GM23248 (cell line): ENCODE measurements at places on chromosomes 5 and 9.

DNA sequence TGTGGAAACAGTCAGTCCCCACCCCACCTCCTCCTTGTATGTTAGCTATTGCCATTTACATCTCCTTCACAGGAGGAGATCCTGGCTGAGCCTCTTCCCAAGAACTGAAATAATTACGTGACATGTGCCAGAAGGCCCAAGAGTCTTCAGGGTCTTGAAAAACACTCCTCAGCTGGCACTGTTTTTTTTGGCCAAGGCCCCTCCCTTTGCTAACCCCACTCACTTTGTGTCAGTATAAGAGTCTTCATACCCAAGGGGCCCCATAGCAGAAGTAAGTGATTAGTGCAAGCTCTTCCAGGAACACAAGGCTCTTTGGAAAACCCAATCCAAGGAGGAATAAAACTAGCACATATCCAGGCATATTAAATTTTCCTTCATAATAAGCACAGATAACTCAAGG, 5.7 kb upstream of the LARP1 start:
- no peak for DNase-seq

DNA sequence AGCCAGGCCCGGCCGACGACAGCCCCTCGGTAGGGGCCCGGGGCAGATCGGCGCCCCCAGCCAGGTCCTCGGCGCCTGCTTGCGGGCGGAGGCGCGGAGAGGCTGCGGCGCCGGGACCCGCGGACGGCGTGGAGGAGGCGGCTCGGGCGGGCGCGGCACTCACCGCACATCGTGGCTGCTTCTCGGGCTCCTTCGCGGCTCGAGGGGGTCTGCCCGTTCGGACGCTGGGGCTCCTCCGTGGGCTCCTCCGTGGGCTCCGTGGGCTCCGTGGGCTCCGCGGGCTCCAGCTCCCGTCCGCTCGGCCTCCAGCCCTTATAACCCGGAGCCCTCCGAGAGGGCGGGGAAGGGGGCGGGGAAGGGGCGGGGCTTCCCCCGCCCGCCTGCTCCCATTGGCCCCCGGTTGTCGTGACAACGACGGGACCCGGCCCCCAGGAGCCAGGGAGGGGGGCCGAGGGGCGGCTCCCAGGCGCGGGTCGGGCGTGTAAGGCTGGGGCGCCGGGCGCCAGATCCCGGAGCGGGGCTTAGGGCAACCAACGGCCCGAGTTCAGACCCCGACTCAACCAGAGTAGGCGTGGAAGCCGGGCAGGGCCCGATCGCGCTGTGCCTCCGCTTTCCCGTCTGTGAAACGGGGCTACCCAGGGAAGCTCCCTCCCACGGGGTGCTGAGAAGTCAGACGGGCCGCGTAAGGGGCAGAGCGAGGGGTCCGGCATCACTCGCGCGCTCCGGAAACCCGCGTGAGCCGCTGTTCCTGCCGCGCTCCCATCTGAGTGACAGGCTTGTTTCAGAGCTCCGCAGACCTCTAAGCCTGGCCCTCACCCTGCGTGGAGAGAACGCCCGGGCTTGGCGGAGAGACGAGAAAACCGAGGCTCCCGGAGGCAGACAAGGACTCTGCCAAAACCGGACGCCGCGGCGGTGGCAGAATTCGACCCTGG, at the start of gene GFPT2:
TSS of gene GFPT2 (minus strand) at position 289 of the 932 bp plus-strand sequence. CDS start at position 170, 119 bp downstream.
- DNase-seq: peak; percentile 89

- DNase-seq: peak; percentile 18
Measured at GRCh38 chr5:155729684-155730059, 597.3 kb upstream of the SGCD start.

DNA sequence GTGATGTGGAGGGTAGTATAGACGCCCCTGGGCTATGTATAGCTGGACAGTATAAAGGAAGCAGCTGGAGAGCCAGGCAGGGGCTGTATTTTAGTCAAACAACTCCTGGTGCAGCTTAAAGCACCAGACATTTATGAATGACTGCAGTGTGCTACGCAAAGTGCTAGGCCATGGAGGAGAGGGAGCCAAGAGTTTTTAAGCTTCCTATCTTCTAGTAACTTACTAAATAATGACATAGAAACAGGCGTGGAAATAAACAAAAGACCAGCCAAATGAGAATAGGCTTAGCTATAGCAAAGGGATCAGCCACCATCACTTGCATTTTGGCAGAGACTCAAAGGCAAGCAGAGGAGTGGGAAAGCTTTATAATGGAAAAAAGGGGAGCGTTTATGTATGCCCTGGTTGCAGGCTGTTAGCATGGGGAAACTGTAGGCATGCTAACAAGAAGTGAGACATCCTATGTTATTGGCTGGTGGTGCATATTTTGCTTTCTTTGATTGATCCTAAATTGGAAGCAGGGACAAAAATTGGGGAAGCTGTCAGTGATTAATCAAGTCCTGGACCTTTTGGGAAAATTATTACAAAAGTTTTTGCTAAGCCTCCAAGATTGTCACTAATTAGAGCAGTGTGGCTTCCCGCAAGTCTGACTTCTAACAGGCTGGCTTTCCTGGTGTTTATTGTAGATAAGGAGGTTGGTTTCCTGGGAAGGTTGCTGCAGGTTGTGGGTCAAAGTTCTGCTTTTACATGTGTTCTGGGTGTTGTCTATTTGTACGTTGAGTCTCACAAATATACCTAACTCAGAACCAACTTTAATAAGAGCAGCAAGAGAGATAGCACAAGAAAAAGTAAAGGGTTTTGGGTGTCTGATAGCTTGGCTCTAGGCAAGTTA, 46.6 kb downstream of the RAB3C start:
- DNase-seq: no peak

DNA sequence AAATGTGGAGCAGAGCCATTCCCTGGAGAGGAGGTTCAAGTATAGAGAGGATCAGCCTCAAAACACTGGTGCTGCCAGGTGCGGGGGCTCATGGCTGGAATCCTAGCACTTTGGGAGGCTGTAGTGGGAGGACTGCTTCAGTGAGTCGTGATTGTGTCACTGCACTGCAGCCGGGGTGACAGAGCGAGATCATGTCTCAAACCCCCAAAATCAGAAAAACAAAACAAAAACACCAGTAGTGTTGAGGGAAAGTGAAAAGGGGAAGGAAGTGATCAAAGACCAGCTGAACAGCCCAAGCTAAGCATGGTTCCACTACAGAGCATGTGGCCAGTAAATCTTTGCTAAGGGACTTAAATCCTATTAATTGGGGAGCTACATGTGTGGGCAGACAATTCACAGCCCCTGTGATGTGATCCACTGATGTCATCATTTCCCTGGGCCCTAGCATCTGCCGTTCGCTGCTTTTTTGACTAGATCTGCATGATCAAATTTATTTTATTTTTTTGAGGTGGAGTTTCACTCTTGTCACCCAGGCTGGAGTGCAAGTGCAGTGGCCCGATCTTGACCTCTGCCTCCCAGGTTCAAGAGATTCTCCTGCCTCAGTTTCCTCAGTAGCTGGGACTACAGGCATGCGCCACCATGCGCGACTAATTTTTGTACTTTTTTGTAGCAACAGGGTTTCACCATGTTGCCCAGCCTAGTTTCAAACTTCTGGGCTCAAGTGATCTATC, 2.7 kb upstream of the PCBD2 start:
- DNase-seq: peak; percentile 52

DNA sequence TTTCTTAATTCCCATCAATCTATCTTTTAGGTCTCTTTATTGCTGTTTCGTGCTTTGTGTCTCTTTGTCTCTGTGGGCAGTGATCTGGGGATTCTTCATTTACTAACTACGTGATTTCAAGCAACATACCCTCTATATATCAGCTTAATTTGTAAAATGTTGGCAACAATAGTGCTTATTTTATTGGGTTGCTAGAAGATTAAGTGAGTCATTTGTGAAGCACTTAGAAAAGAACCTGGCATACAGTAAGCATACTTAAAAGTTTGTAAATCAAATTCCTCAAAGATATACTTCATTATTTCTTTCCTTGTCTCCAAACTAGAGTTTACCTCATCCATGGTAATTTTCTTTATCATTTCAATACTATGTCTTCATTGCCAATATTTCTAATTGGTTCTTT, 669.7 kb downstream of the MAT2B start:
- peak; percentile 7 for DNase-seq

- no peak for DNase-seq
Measured at GRCh38 chr5:140978260-140978659, 12.0 kb downstream of the PCDHAC2 start.

DNA sequence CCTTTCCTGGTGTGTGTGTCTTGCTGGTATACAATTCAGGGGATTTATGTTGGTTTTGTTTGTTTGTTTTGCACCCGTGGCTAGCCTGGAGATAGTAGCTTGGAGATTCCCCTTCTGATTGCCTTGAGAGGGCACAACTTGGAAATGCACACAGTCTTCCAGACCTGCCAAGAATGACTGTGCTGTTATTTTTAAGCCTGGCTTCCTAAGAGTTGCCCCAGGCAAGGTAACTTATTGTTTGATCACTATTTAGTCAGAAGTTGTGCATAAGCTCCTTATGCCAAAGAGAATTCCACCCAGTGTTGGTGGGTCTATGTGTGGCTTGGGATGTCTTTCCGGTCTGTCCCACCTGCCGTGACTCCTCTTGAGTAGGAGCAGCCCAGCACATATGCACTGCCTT, 421.9 kb upstream of the KCNN2 start:
- no peak for DNase-seq

GRCh38 chr5:6418679-6419276, 29.9 kb upstream of the UBE2QL1 start:
- DNase-seq: no peak

DNA sequence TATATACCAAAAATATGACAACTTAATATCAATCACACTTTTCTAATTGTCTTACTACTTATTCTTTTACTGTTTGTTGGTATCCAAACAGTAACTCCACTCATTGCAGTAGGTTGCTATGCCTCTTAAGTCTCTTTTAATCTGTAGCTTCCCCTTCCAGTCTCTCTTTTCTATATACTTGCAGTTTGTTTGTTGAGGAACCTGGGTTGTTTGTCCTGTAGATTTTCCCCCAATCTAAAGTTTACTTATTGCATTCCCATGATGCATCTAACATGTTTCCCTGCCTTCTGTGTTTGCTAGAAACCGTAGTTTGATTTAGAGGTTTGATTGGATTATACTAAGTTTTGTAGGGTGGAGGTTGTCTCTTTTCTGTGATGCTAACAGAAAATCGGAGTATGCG, 10.6 kb downstream of the PDE8B start:
- DNase-seq: no peak

GRCh38 chr5:169344629-169345028, 43.7 kb upstream of the SLIT3 start:
- peak; percentile 44 for DNase-seq

DNA sequence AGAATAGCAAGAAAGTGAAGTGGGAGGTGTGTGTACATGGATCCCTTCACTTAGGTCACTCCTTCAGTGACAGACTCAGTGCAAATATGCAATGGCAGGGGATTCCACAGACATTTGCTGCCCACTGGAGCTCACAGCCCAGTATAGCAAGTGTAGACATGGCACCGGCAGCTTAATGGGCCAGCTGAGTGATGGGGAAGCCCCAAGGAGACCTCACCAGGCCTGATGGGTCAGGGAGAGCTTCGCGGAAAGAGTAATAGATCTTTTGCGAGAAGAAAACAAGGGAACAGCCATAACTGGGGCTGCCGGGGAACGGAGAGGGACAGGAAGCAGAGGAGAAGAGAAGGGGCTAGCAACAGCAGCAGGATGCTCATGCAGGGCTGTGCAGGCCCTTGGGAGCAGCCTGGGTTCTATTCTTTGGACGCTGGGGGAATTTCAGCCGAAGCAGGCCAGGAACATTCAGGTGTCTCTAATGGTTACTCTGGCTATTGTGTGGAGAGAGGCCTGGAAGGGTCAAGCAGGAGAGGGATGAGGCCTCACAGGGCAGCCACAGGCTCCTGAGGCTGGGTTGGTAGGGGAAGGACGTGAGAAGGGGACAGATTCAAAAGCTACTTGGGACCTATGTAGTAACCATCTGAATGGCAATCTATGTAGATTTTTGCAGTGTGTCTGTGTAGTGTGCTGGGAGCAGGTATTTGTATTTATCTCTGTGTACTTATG, 27.0 kb downstream of the TCF7 start:
- peak; percentile 46 for DNase-seq

DNA sequence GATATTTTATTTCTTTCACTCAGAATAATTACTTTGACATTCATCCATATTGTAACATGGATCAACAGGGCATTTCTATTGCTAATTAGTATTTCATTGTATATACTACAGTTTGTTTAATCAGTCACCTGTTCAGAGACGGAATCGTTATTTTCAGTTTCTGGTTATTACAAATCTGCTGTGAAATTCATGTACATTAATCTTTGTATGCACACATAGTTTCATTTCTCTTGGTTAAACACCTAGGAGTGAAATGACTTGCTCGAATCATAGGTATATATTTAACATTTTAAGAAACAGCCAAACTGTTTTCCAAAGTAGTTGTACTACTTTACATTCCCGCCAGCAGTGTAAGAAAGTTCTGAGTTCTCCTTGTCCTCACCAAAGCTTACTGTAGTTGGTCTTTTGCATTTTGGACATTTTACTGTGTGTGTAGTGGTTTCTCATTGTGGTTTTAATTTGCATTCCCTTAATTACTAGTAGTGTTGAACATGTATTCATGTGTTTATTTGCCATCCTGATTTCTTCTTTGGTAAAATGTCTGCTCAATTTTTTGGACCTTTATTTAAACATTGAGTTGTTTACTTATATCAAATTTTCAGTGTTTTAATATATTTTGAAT, 198.2 kb downstream of the SAXO1 start:
- DNase-seq: no peak

- DNase-seq: no peak
Measured at GRCh38 chr9:107907255-107907654, 417.7 kb upstream of the KLF4 start.

- peak; percentile 80 for DNase-seq
Measured at GRCh38 chr5:37005252-37005651, 128.7 kb downstream of the NIPBL start.

DNA sequence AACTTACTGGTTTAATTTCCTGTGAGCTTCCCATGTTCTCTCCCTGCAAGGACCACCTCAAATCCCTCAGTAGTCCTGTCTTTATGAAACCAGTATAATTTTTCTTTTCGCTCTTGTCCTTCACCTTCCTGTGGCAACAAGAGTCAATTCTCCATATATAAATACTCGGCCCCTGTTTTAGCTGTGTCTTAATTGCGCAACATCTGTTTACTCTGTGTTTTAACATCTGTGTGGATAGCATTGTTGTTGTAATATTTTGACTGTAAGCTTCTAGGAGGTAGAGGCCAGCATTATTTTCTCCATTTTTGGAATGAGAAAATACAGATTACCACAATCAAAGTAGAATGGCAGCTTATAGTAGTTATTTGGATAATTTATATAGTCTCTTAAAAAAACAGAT, 30.2 kb upstream of the CDKN2B start:
- DNase-seq: no peak

GRCh38 chr5:174777111-174777510, 52.7 kb downstream of the MSX2 start:
- no peak for DNase-seq

GRCh38 chr5:158805195-158805594, 294.5 kb downstream of the EBF1 start:
- no peak for DNase-seq

- no peak for DNase-seq
Measured at GRCh38 chr9:129560881-129561306, 60.0 kb downstream of the C9orf50 start.

GRCh38 chr9:27799326-27799725, 226.0 kb upstream of the C9orf72 start:
- DNase-seq: no peak
